SK-N-SH treated with all-trans-retinoic acid at 6 μM for 48 hours (cell line): ENCODE measurements at places on chromosomes 13 and 19.

DNA sequence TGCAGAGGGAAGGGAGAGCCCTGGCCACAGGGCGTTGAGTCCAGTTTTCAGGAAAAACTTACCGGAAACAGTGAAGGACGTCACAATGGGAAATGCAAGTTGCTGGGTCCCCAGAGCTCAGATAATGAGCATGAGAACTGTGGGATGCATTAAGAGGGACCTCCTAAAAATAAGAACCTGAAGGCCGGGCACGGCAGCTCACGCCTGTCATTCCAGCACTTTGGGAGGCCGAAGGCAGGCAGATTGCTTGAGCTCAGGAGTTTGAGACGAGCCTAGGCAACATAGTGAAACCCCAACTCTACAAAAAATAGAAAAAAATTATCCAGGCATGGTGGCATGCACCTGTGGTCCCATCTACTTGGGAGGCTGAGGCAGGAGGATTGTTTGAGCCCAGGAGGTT is 170.6 kb downstream of the URI1 start:
- ATAC-seq, result no peak

GRCh38 chr19:5445561-5446055 is 9.6 kb upstream of the ZNRF4 start:
- no peak for ATAC-seq

GRCh38 chr13:37747071-37747612 is 122.4 kb downstream of the TRPC4 start:
- peak; percentile 59 for ATAC-seq

- ATAC-seq, result no peak
Measured at GRCh38 chr19:843836-844545, 3.2 kb downstream of the PRTN3 start.

DNA sequence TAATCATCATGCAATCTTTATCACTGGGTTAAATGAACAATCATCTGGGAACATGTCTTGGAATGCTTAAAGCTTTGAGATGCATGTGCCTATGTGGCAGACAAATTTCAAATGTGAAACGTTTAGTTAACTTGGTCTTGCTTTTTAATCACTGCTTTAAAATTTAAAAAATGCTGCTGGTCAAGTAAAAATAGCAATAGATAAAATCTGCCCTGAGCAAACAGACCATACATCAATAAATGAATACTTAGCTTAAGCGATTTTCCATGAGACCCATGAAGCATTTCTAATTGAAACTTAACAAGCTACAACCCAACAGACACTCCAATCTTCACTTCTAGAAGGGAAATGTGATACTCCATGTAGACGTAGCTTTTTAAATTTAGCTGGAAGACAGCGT is 1.9 kb upstream of the KL start:
- no peak for ATAC-seq

- no peak for ATAC-seq
Measured at GRCh38 chr19:4174213-4174894, 8.0 kb downstream of the SIRT6 start.

- no peak for ATAC-seq
Measured at GRCh38 chr13:60759499-60759898, 362.5 kb downstream of the TDRD3 start.

DNA sequence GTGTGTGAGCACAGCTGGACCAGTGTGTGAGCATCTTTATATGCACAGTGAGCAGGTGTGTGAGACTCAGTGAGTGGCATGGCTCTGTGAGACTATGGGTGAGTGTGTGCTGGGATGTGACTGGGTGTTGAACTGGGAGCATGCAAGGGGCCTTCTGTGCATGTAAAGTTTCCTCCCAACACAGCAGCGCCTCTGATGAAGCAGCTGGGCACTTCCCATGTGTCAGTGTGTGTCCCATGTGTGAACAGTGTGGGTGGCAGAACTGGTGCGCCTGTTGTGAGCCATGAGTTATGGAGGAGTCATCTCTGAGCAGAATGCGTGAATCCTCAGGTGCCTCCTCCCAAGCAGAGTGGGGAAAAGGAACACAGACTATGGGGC is 24.1 kb downstream of the LGALS16 start:
- ATAC-seq, result no peak

DNA sequence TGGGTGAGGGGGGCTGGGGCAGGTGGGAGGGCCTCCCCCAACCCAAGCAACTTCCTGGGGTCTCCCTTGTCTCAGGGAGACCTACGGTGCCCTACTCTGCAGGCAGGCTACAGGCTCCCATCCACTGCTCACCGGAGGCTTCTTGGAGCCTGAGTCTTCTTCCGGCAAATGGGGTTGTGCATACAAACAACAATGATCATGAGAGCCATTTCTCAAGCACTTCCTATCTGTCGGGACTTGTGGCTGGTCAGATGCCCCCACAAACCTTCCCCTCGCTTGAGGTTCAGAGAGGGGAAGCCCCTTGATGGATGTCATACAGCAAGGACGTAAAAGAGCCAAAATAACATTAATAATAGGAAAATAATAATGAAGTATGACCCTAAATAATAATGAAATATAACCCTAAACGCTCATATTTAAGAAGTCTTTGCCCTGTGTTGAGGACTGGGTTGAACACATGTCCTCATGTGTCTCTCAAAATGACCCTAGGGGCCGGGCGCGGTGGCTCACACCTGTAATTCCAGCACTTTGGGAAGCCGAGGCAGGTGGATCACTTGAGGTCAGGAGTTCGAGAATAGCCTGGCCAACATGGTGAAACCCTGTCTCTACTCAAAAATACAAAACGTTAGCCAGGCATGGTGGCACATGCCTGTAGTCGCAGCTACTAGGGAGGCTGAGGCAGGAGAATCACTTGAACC is 727 bp downstream of the CD37 start:
- no peak for ATAC-seq

GRCh38 chr19:10872546-10873107 is 1.3 kb downstream of the CARM1 start:
- ATAC-seq, result no peak

GRCh38 chr13:28349907-28350654 is 144.8 kb downstream of the FLT1 start:
- ATAC-seq, result peak; percentile 65
